ENCODE measurements at places on chromosomes 5 and 9. TPM values are rescaled to one million over a fixed set of nuclear protein-coding genes. Genes with fewer than 3 reads are reported as not detected.

Gene IL9
- not detected for total RNA-seq

GRCh38 chr5:10662661-10663488 lies 98.2 kb downstream of the DAP start:
- no peaks in the 10 kb centered on the region for H3K36me3 ChIP-seq
- H3K27ac ChIP-seq = no peak overlapping the region
- DNase-seq = no peak
- H3K4me1 ChIP-seq = no peaks in the 10 kb centered on the region
- H3K4me3 ChIP-seq = no peak overlapping the region

Gene SLCO4C1
- 3.4 TPM for total RNA-seq

DNA sequence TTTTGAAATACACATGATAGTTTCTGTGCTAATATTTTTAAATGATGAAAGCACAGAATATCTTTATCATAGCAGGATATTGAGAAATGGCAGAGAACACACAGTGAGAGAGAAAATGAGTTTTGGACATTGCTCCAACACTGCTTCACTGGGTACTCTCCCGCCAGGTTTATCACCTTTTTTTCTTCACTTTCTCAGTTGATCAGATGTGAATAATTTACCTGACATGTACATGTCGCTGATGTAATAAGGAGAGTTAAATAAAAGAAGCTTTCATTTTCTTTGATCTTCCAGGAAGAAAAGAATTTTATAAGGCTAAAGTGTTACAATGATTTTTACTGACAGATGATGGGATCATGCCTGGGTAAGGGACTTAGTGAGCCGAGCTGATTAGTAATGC lies 134.5 kb downstream of the ALDH1A1 start:
- H3K4me3 ChIP-seq = no peak overlapping the region
- peaks cover 5% of the 10 kb centered on the region for H3K36me3 ChIP-seq
- no peak for DNase-seq

Gene MATR3
- total RNA-seq = 230 TPM

DNA sequence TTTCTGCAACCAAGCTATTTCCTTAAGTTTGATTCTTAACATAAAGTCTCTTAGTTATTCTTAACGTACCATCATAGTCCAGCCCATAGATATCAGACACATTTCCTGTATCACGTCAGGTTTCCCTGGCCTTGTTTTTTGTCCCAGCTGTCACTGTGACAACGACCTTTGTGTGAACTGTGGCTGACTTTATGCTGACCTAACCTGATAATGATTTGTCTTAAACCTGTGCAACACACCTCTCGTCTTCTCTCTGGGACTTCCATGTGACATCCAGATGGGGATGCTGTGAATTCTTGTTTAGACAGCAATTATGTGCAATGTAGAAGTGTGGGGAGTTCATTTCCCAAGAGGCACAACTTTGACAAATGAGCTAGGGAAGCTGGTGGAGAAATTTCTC lies 662.8 kb downstream of the PTPRD start:
- H3K27ac ChIP-seq = no peak overlapping the region
- DNase-seq = no peak
- peaks cover 15% of the 10 kb centered on the region for H3K4me1 ChIP-seq
- no peaks in the 10 kb centered on the region for H3K36me3 ChIP-seq
- no peaks in the 10 kb centered on the region for H3K27me3 ChIP-seq

Gene TRIM36
- total RNA-seq = 5.4 TPM

Gene FBP2
- total RNA-seq = not detected

Gene GADD45G
- total RNA-seq = 0.95 TPM

DNA sequence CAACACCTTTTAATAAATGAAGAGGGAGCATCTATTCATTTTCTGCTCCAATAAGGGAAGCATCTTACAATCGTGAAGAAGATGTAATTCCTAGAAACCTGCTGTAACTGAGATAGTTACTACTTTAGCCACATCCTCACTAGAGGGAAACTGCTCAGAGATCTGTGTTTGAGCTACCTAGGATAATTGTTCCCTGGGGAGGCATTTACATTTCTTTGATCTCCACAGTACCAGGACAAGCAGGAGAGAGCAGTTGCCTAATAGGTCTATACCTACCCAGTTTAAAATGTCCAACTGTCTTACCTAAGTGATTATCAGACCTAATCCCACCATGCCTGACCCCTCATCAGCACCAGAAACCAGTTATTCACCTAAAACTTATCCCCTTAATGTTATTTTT lies 196.9 kb downstream of the TUSC1 start:
- no peaks in the 10 kb centered on the region for H3K4me1 ChIP-seq
- DNase-seq = no peak
- no peaks in the 10 kb centered on the region for H3K36me3 ChIP-seq
- H3K4me3 ChIP-seq = no peak overlapping the region
- H3K27me3 ChIP-seq = no peaks in the 10 kb centered on the region

Gene SPAG8
- total RNA-seq = 0.97 TPM

Gene CRHBP
- total RNA-seq = not detected

Gene DTWD2
- total RNA-seq = 12.3 TPM

Gene ORM2
- not detected for total RNA-seq

Gene C7
- total RNA-seq = not detected

Gene C8G
- 4.0 TPM for total RNA-seq

- DNase-seq = no peak
- peaks cover 58% of the 10 kb centered on the region for H3K4me1 ChIP-seq
- H3K4me3 ChIP-seq = peak overlapping the region; percentile 99
- no peaks in the 10 kb centered on the region for H3K27me3 ChIP-seq
- peaks cover 98% of the 10 kb centered on the region for H3K36me3 ChIP-seq
These were observed 7.2 kb downstream of the HMGCS1 start for GRCh38 chr5:43305948-43306565.

GRCh38 chr5:19802686-19803085 lies 185.3 kb downstream of the CDH18 start:
- no peak for DNase-seq
- no peak overlapping the region for H3K27ac ChIP-seq
- no peaks in the 10 kb centered on the region for H3K27me3 ChIP-seq
- H3K4me3 ChIP-seq = no peak overlapping the region

GRCh38 chr5:150443242-150444075 lies 6.1 kb downstream of the RPS14 start:
- peak overlapping the region; percentile 18 for H3K27ac ChIP-seq
- no peak for DNase-seq
- no peaks in the 10 kb centered on the region for H3K27me3 ChIP-seq
- no peak overlapping the region for H3K4me3 ChIP-seq
- peaks cover 59% of the 10 kb centered on the region for H3K36me3 ChIP-seq

Gene PLAC8L1
- 3.8 TPM for total RNA-seq

- DNase-seq = no peak
- no peak overlapping the region for H3K27ac ChIP-seq
- no peaks in the 10 kb centered on the region for H3K36me3 ChIP-seq
- H3K27me3 ChIP-seq = no peaks in the 10 kb centered on the region
- H3K4me3 ChIP-seq = no peak overlapping the region
These were observed 44.6 kb downstream of the DMRT2 start for GRCh38 chr9:1094749-1095148.

Gene MRPL36
- 45.8 TPM for total RNA-seq

DNA sequence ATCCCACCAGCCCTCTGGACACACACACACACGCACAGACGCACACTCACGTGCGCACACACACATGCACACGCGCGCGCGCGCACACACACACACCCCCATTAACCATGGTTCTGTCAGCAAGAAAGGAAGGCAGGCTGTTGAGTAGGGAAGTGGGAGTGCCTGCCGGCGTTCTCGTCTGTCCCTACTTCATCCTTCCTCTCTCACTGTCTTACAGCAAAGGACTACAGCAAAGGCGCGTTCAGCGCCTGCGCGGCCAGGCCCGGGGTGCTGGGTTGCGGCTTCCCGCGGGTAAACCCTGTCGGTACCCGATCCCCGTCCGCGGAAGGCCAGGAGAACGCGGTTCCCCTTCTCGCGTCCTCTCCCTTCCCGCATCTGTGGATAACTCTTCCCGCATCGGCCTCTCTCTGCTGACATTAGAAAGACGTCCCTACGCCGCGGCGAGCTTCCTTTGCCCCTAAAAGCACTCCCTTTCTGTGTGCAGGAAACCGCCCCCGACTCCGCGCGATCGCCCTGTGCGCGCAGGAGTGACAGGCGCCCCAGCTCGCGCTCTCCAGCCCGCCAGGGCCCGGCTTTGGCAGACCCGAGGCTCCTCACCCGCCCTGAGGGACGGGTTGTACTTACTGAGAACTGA lies 219.2 kb downstream of the AGTPBP1 start:
- H3K4me1 ChIP-seq = no peaks in the 10 kb centered on the region
- no peak overlapping the region for H3K4me3 ChIP-seq
- no peak for DNase-seq
- no peak overlapping the region for H3K27ac ChIP-seq

- H3K27me3 ChIP-seq = no peaks in the 10 kb centered on the region
- no peaks in the 10 kb centered on the region for H3K4me1 ChIP-seq
- DNase-seq = no peak
- no peak overlapping the region for H3K27ac ChIP-seq
- H3K4me3 ChIP-seq = no peak overlapping the region
These were observed 306.9 kb upstream of the SMARCA2 start for GRCh38 chr9:1708219-1708618.

GRCh38 chr5:113212244-113212920 lies 222.4 kb downstream of the TSSK1B start:
- H3K27ac ChIP-seq = no peak overlapping the region
- H3K27me3 ChIP-seq = no peaks in the 10 kb centered on the region
- H3K4me3 ChIP-seq = no peak overlapping the region
- H3K36me3 ChIP-seq = no peaks in the 10 kb centered on the region
- no peaks in the 10 kb centered on the region for H3K4me1 ChIP-seq

DNA sequence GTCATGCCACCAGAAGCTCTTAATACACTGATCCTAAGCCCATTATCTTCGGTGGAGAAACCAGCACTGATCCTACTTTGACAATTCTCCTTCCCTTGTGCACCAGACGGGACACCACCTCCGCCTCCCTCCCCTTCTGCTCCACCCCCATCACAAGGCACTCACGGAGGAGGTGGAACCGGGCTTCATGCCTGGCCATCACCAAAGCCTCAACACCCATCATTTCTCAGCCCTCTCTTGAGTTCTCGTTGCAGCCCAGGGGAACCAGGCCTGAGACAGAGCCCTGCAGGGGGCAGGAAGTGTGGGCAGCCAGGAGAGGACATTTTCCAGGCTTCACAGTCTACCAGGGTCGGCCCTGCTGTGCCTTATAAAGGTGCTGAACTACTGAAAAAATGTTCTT lies 160.5 kb downstream of the GOLPH3 start:
- H3K36me3 ChIP-seq = no peaks in the 10 kb centered on the region
- H3K4me1 ChIP-seq = no peaks in the 10 kb centered on the region

- H3K27me3 ChIP-seq = peaks cover 98% of the 10 kb centered on the region
- H3K27ac ChIP-seq = no peak overlapping the region
- no peak overlapping the region for H3K4me3 ChIP-seq
- no peak for DNase-seq
- H3K4me1 ChIP-seq = no peaks in the 10 kb centered on the region
- no peaks in the 10 kb centered on the region for H3K36me3 ChIP-seq
These were observed 129.8 kb downstream of the FGF18 start for GRCh38 chr5:171549274-171549673.

- H3K4me3 ChIP-seq = no peak overlapping the region
- no peak overlapping the region for H3K27ac ChIP-seq
- H3K36me3 ChIP-seq = no peaks in the 10 kb centered on the region
- H3K27me3 ChIP-seq = no peaks in the 10 kb centered on the region
These were observed 168.2 kb downstream of the PPP2R2B start for GRCh38 chr5:146710348-146710747.

Gene ELOVL7
- 42.7 TPM for total RNA-seq

DNA sequence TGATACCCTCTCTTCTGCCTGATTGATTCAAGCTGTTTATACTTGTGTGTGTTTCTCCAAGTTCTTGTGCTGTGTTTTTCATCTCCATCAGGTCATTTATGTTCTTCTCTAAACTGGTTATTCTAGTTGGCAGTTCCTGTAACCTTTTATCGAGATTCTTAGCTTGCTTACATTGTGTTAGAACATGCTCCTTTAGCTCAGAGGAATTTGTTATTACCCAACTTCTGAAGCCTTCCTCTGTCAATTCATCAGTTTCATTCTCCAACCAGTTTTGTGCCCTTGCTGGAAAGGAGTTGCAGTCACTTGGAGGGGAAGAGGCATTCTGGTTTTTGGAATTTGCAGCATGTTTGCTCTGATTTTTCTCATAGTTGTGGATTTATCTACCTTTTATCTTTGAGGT lies 126.2 kb upstream of the FTMT start:
- H3K27me3 ChIP-seq = no peaks in the 10 kb centered on the region
- no peak for DNase-seq
- no peaks in the 10 kb centered on the region for H3K36me3 ChIP-seq
- H3K27ac ChIP-seq = peak overlapping the region; percentile 11

Gene ARL14EPL
- 0.66 TPM for total RNA-seq

DNA sequence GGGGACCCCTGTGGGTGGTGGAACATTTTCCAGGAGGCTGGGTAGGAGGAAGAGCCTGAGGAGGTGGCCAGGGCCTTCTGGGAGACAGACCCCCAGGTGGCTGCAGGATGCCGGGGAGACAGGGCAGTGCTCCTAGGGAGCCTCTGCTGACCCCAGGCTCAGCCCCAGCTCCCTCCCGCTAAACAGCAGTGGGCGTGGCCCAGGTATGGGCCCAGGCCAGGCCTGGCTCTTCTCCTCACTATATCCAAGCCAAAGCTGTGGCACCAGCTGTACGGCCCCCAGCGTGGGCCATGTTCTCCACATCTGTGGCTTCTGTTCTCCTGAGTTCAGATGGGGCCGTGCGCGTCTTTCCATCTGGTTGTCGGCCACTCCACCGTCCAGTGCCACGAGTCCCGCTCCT lies 58.5 kb downstream of the KCNT1 start:
- H3K27ac ChIP-seq = no peak overlapping the region
- peaks cover 29% of the 10 kb centered on the region for H3K27me3 ChIP-seq
- no peaks in the 10 kb centered on the region for H3K36me3 ChIP-seq
- no peak for DNase-seq
- no peak overlapping the region for H3K4me3 ChIP-seq

GRCh38 chr5:168227001-168227400 lies 64.4 kb upstream of the WWC1 start:
- no peak for DNase-seq
- H3K4me3 ChIP-seq = no peak overlapping the region
- peaks cover 71% of the 10 kb centered on the region for H3K27me3 ChIP-seq
- no peaks in the 10 kb centered on the region for H3K36me3 ChIP-seq
- no peaks in the 10 kb centered on the region for H3K4me1 ChIP-seq
- H3K27ac ChIP-seq = no peak overlapping the region

DNA sequence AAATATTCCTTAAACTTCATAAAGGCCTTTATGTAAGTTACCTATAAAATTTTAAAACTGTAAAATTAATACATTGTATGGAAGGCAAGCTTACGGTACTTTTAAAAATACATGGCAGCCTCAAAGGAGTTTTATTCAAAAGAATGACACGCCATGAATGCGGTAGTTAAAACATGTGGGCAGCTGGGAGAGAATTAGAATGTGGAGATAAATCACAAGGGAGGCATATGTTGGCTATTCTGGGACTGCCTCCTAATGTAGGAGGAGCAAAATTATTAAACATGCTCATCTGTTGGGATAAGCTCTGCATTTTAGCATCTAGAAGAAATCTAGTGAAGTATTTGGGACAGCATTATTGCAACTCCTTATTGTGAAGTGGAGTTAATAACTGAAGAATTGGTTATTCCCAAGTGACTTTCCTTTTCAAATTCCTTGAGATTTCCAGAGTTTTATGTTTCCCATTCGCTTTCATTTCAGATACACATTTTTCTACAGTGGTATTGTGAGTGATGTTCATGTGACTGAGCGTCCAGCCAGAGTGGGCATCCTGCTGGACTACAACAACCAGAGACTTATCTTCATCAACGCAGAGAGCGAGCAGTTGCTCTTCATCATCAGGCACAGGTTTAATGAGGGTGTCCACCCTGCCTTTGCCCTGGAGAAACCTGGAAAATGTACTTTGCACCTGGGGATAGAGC lies 109.4 kb downstream of the CMYA5 start:
- H3K4me3 ChIP-seq = no peak overlapping the region
- peaks cover 11% of the 10 kb centered on the region for H3K4me1 ChIP-seq
- no peak for DNase-seq
- H3K36me3 ChIP-seq = no peaks in the 10 kb centered on the region
- H3K27me3 ChIP-seq = peaks cover 9% of the 10 kb centered on the region
- H3K27ac ChIP-seq = no peak overlapping the region

Data from Calu3 (cell line).